ENCODE measurements at places on chromosomes 16 and 17.

GRCh38 chr16:87043231-87044031 is 273.8 kb downstream of the C16orf95 start:
- no peaks in the 10 kb centered on the region for H3K36me3 ChIP-seq
- H3K27ac ChIP-seq: no peak overlapping the region
- H3K4me1 ChIP-seq: no peaks in the 10 kb centered on the region
- DNase-seq: peak; percentile 25
- no peak overlapping the region for H3K4me3 ChIP-seq

DNA sequence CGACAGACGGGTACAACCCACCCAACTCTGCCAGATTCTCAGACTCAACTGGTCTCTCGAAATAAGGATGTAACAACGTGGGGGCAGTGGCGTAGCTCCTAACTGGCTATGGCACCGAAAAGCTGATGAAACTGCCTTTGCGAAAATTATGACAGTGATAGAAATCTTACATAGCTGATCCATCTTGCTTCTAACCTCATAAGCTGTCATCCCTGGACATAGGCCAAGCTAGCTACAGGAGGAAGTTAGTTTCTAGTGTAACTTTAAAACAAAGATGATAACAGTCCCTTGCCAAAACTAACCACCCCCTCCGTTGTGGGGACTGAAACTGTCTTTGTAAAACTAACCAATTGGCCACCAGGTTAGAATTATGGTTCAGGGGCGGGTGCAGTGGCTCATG is 220.1 kb downstream of the SLC39A11 start:
- DNase-seq: no peak
- no peaks in the 10 kb centered on the region for H3K4me1 ChIP-seq
- no peaks in the 10 kb centered on the region for H3K36me3 ChIP-seq
- H3K4me3 ChIP-seq: no peak overlapping the region

GRCh38 chr17:33113991-33114370 is 122.3 kb downstream of the SPACA3 start:
- no peak for DNase-seq
- no peaks in the 10 kb centered on the region for H3K36me3 ChIP-seq
- H3K27me3 ChIP-seq: peaks cover 2% of the 10 kb centered on the region
- no peaks in the 10 kb centered on the region for H3K4me1 ChIP-seq

DNA sequence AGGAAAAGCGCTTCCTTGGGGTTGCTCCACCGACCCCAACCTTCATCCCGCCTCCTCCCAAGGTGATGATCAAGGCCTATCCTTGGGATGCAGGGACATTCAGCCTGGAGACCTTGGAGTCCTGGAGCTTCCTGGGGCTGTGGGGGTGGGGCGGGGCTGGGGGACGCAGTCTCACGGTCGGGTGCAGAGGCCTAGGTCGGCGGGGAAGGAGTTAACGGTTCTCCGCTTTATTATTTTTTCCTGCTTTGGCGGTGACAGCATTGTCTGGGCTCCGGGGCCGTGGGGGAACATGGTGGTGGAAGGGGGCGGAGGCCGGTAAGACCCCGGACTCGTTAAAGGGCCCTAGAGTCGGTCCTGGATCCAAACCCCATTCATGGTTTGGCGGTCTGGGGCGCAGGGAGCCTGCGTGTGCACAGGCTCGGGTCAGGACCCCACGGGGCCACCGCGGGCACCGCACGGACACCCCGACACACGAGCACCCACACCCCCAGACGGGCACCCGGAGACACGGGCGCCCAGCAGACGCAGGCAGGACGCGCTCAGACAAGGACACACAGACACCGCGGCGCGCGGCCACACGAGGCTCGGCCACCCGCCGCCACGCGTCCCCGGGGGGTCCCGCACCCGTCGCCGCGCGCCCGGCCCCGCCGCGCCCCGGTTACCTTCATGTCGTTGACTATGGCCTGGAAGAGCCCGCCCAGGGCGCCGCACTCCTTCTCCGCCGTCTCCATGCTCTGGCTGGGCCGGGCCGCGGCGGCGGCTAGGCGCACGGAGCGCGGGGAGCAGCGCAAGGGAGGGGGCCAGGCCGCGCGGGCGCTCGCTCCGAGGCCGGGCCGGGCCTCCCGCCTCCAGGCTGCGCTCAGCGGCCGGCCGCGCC is 554 bp downstream of the MTSS2 start:
- no peak for DNase-seq
- peaks cover 86% of the 10 kb centered on the region for H3K4me1 ChIP-seq
- H3K27me3 ChIP-seq: no peaks in the 10 kb centered on the region

DNA sequence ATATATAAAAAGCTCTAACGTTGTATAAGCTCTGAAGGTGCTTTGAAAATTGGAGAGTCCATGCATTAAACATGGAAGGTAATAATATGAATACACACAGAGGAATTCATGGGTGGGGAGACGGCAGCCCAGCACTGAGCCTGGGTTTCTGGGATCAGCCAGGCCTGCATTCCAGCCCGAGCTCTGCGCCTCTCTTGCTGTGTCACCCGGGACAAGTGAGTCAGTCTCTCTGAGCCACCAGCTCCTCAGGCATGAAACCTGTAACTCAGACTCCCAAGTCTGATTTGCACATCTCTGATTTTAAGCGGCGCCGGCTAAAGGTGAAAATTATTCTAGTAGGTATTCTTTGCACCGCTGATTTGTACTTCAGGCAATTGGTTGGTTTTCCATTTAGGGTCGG is 238.8 kb downstream of the MRTFB start:
- H3K4me1 ChIP-seq: peaks cover 77% of the 10 kb centered on the region
- H3K27ac ChIP-seq: peak overlapping the region; percentile 99
- no peaks in the 10 kb centered on the region for H3K36me3 ChIP-seq
- no peaks in the 10 kb centered on the region for H3K27me3 ChIP-seq
- DNase-seq: no peak
- H3K4me3 ChIP-seq: peak overlapping the region; percentile 43

DNA sequence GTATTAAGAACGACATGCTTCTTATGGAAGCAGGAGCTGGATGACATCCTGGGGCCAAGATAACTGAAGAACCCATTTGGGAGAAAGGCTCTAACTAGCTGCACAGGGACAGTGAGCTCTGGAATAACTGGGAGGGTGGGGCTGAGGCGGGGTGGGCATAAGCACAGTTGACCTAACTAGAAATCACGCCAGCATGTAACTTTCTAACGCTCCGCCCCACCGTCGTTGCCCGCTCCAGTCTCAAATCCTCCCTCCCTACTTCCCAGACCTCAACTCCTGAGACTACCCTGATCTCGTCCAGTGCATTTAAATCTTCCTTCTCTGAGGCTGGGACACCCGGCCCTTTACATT is 436 bp downstream of the PHB1 start:
- H3K36me3 ChIP-seq: no peaks in the 10 kb centered on the region
- H3K27ac ChIP-seq: peak overlapping the region; percentile 90
- no peak for DNase-seq
- no peaks in the 10 kb centered on the region for H3K27me3 ChIP-seq
- peak overlapping the region; percentile 91 for H3K4me3 ChIP-seq

DNA sequence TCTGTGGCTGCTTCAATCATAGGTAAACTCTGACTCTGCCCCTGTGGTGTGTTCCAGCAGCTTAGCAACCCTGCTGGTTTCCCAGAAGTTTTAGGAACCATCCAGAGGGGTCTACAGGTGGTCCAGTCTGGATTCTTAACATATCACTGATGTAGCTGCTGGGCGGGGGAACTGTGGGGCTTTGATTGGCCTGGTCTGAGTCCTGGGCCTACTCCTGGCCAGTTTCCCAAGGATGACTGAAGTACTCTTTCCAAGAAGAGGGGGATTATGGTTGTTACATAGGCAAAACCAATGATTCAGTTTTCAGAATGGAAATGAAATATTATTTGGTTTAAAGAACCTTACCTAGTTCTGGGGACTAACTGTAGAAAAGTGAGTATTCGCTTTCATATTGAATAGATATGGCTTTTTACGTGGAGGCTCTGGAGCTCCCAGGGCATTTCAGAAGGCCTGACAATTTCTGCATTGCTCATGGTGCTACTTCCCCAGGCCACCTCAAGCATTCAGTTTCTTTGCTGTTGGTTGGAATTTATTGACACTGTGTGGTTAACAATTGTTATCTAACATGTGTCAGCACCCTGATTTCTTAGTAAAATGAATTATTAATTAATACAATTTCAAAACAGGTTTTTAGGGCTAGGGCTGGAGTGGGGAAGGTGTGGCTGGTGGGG is 38.4 kb downstream of the EPN2 start:
- H3K4me1 ChIP-seq: peaks cover 29% of the 10 kb centered on the region
- H3K4me3 ChIP-seq: no peak overlapping the region
- H3K27ac ChIP-seq: peak overlapping the region; percentile 47

DNA sequence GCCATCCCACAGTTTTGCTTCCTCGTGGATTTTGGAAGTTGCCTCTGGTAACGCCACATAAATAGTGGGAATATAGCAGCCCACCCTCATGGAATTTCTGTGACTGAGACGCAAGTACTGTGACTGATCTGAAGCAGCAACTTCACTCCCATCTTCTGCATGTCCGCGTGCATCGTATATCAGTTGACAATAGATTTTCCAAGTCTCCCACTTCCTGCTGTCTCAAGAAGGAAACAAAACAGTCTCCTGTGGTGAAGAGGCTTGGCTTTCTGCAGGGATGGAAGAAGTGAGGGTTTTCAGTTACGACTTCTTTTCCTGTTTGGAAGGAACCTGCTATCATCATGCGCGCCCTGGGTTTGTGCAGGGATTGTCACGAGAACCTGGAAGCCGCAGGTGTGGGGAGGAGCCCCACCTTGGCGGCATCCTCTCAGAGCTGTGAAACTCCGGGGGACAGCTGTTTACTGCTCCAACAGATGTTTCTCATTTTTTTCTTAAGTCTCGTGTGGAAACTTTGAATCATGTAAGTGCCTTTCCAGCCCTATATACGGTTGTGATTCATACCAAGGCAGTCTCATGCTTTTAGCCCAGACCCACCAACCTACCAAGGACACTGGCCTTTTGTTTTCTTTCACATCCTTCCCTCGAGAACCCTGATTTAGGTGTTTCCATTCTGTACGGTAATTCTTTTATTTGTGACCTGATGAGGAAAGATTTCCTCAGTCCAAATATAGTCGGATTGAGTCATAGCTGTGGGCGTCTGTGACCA is 57.5 kb downstream of the WIPI1 start:
- no peak overlapping the region for H3K4me3 ChIP-seq
- no peaks in the 10 kb centered on the region for H3K36me3 ChIP-seq
- H3K27ac ChIP-seq: peak overlapping the region; percentile 52
- DNase-seq: no peak

DNA sequence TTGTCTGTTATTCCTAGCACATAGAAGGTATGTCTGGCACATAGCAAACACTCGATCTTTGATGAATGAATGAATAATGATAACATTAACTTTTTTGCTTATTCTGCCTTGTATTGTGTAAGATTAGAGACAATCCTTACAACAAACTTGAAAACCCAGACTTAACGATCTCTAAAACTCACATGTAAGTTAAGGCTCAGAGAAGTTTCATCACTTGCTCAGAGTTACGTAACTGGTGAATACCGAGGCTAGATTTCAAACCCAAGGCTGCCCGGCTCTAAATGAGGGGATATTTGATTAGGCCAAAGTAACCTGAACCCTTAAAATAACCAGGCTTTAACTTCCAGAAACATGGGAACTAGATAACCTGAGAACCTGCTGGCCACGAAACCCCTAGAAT is 22.3 kb downstream of the CAPNS2 start:
- H3K27ac ChIP-seq: no peak overlapping the region
- no peaks in the 10 kb centered on the region for H3K27me3 ChIP-seq
- no peaks in the 10 kb centered on the region for H3K36me3 ChIP-seq
- no peak for DNase-seq
- H3K4me1 ChIP-seq: no peaks in the 10 kb centered on the region

GRCh38 chr17:58416396-58416795 is 938 bp downstream of the RNF43 start:
- no peak for DNase-seq
- H3K36me3 ChIP-seq: no peaks in the 10 kb centered on the region
- H3K27ac ChIP-seq: no peak overlapping the region
- H3K27me3 ChIP-seq: no peaks in the 10 kb centered on the region

- no peak overlapping the region for H3K4me3 ChIP-seq
- peaks cover 41% of the 10 kb centered on the region for H3K4me1 ChIP-seq
- no peak for DNase-seq
- H3K27ac ChIP-seq: peak overlapping the region; percentile 19
- no peaks in the 10 kb centered on the region for H3K27me3 ChIP-seq
- peaks cover 32% of the 10 kb centered on the region for H3K36me3 ChIP-seq
Observed at GRCh38 chr16:19858340-19859018, 26.2 kb downstream of the GPRC5B start.

GRCh38 chr17:78529871-78530670 is 47.1 kb downstream of the DNAH17 start:
- no peaks in the 10 kb centered on the region for H3K36me3 ChIP-seq
- no peaks in the 10 kb centered on the region for H3K27me3 ChIP-seq
- no peaks in the 10 kb centered on the region for H3K4me1 ChIP-seq
- no peak overlapping the region for H3K27ac ChIP-seq

- H3K4me3 ChIP-seq: no peak overlapping the region
- peak; percentile 50 for DNase-seq
- H3K27me3 ChIP-seq: no peaks in the 10 kb centered on the region
- peak overlapping the region; percentile 95 for H3K27ac ChIP-seq
- no peaks in the 10 kb centered on the region for H3K36me3 ChIP-seq
- peaks cover 44% of the 10 kb centered on the region for H3K4me1 ChIP-seq
Observed at GRCh38 chr16:85615014-85615851, 2.1 kb downstream of the GSE1 start.

DNA sequence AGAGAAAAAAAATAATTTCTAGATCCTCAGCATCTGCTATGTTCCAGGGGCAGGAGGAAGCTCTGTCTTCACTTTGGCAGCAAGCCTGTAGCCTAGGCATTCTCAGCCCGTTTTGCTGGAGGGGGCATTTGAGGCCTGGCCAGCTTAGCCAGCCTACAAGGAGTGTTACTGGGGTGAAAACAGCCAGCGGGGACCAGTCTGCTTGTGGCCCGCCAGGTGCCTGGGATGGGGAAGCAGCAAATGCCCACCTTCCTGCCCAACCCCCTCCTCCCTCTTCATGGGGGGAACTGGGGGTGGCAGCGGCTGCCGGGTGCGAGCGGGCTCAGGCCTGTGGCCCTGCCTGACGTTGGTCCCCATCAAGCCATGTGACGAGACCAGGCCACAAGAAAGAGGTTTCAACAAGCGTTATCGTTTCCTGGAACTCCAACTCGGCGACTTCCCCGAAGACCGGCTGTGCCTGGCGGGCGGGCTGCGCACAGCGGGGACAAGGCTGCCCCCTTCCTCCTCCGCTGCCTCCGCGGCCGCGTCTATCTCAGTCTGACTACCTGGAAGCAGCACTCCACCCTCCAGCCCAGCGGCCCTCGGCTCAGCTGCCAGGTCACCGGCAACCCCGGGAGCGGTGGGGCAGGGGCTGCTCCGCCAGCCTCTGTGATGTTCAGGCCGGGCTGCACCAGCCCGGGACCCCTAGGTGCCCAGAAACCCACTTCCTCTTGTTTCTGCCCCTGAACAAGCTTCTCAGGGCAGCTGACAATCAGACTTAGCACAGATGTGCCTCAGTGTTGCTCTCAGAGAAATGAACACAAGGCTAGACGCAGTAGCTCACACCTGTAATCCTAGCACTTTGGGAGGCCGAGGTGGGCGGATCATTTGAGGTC is 22.9 kb downstream of the SOCS1 start:
- H3K27me3 ChIP-seq: no peaks in the 10 kb centered on the region
- H3K4me1 ChIP-seq: no peaks in the 10 kb centered on the region
- H3K27ac ChIP-seq: no peak overlapping the region

GRCh38 chr17:75130059-75130631 is 1.4 kb downstream of the NT5C start:
- no peak for DNase-seq
- no peaks in the 10 kb centered on the region for H3K4me1 ChIP-seq
- no peaks in the 10 kb centered on the region for H3K36me3 ChIP-seq
- H3K27ac ChIP-seq: peak overlapping the region; percentile 86
- H3K27me3 ChIP-seq: no peaks in the 10 kb centered on the region

GRCh38 chr16:87115646-87116045 is 201.5 kb downstream of the C16orf95 start:
- H3K4me3 ChIP-seq: no peak overlapping the region
- H3K4me1 ChIP-seq: no peaks in the 10 kb centered on the region
- H3K27me3 ChIP-seq: no peaks in the 10 kb centered on the region

All from gastrocnemius medialis (tissue), 4 donors.